ENCODE measurements at places on chromosomes 11 and 22.

GRCh38 chr11:36684840-36685801 is 87.1 kb upstream of the RAG2 start:
- DNase-seq = no peak

GRCh38 chr11:87954476-87954875 is 220.8 kb downstream of the RAB38 start:
- no peak for DNase-seq

- no peak for DNase-seq
Observed at GRCh38 chr11:123391646-123392348, 38.3 kb upstream of the GRAMD1B start.

GRCh38 chr22:47632701-47633100 is 870.3 kb downstream of the TBC1D22A start:
- no peak for DNase-seq

DNA sequence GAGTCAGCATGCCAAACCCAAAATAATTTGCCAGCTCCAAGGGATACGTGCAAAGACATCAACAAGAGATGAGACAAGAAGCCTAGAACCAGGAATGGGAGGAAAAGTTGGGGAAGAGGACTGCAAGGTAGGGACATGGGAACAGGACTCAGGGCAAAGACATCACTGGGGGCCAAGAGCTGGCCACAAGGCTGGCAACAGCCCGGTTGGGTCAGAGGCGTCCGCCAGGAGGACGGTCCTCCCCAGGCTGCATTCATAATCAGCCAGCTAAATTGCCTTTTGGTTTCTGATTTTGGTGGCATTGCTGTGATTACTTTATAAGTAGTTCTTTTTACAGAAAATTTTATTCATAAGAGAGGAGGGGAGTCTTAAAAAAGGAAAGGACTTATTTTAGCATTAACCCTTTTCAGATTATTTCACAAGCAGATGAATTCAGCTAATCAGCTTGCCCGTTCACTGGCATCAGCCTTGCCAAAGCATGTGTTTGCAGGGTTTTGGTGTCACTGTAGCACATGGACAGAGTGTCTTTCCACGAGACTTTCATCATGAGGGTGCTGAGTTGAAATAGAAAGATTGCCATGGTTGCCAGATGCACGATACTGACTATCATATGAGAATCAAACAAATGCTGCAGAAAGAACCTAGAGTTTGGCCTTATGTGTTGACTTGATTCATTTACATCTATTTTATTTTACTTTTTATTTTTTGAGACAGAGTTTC is 23.2 kb upstream of the NAV2 start:
- DNase-seq = no peak

DNA sequence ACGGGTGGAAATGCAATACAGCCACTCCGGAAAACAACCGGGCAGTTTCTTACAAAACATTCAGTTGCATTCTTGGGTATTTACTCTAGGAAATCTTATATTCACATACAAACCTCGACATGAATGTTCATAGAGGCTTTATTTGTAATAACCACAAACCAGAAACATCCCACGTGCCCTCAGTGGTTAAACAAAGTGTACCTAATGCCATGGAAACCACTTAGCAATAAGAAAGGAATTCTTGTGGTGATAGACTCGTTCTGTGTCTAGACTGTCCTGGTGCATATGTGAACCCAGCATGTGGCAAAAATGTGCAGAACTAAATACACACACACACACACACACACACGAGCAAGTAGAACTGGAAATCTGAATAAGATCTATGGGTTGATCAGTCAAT is 1073.3 kb downstream of the TBC1D22A start:
- DNase-seq = no peak

DNA sequence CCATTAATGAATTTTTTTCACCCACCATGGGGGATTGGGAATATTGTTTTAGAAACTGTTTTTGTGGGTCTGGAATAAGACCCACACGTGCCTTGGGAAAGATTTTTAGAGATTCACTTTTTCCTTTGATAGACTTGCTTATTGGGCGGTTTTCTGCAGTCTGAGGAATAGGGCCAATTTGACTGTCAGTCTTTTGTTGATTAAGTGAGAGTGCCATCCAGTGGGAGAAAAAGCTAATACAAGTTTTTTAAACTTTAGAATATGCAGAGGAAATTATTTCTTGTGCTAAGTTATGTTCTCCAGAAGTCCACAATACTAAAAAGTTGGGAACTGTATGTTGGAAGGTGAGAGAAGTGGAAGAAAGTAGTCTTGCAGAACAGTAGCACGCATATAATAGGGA is 56.1 kb downstream of the PRMT3 start:
- no peak for DNase-seq

- DNase-seq = no peak
Observed at GRCh38 chr22:49500942-49501395, 326.7 kb downstream of the BRD1 start.

DNA sequence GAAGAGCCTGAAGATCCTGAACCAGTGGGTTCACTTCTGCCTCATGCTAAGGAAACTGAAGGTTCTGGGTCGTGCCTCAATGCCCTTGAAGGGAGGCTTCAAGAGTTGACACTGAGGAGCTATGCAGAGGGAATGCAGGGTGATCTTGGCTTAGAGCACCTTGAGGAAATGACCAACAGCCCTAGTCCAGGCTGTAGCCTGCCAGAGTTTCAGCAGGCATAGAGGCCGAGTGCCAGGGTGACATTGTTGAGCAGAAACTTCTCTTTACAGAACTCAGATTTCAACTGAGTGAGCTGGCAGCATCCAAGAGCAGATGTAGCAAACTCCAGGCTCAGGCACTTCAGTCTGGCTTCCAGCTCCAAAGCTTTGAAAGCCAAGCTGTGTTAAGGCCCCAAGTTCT is 23.1 kb upstream of the CAPRIN1 start:
- DNase-seq = no peak

- no peak for DNase-seq
Observed at GRCh38 chr22:46086577-46087335, 63.6 kb upstream of the PPARA start.

DNA sequence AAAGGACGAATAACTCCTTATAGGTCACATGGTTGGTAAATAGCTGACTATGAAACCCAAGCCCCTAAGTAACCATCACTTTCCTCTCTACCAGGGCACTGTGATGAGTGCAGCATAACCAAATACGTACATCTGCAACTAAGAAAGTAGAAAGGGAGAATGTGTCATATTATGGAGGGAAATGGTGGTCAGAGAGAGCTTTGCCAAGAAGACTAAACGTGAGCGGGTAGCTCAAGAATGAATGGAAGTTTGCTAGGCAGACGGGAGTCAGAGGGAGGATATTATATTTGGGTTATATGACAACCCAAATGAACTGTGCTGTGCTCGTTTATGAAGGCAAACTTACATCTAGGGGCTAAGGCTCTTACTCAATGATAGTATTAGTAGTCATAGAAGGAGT is 537.3 kb downstream of the OPCML start:
- DNase-seq = no peak

DNA sequence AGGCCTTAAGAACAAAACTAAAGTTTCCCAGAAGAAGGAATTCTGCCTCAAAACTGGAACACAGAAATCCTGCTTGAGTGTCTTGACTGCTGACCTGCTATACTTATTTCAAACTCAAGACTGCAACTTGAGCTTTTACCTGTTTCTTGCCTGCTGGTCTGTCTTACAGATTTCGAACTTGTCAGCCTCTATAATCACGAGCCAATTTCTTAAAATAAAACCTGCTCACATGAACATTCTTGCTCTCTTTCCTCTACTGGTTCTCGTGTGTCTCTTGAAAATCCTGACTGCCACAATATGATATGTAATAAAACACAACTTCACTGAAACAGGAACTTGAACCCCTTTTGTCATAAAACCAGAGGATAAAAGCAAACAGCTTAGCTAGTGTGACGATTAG is 13.9 kb downstream of the PATL1 start:
- DNase-seq = no peak

DNA sequence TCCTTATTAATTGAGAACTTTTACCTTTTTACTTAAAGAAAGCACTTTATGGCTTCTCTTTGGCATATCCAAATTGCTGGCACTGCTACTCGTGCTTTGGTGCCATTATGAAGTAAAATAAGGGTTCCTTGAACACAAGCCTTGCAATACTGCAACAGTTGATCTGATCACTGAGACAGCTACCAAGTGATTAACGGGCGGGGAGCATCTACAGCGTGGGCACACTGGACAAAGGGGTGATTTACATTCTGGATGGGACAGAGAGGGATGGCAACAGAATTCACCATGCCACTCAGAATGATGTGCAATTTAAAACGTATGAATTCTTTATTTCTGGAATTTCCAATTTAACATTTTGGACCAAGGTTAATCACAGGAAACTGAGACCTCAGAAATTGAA is 7.7 kb downstream of the CHRDL2 start:
- DNase-seq = no peak

GRCh38 chr11:34793666-34794065 is 122.5 kb downstream of the APIP start:
- DNase-seq = no peak

DNA sequence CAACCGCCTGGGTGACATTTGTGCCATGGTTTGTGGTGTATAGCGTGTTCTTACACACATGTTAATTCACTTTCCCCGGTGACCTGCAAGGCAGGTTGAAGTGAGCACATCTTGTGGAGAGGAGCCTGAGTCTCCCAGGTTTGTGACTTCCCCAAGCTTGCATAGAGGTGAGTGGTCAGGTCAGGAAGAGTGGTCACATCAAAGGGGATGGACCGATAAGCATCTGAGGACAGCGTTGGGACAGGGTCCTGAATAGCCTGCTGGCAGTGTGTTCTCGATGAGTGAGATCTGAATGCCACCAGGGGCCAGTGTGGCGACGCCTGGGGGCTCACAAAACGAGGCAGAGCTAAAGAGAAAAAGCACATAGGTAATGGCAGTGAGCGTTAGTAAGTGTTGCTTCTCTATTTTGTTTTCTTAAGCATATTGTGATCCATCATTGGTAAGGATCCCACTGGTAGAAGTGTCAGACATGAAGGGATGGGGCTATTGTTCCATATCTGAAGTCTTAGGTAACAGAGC is 154.6 kb downstream of the GRIK4 start:
- DNase-seq = no peak

DNA sequence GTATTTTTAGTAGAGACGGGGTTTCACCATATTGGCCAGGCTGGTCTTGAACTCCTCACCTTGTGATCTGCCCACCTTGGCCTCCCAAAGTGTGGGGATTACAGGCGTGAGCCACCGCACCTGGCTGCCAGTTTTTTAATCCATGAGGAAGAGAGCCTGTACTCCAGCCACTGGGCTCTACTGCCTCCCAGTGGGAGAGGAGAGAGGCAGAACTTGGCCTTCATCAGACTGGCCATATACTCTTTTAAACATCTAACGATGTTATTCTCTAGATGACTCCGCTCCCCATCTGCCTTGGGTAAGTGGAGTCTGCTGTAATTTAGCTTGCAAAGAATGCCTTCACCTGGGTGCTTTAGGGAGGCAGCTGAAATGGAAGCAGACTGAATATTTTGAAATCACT is 34.6 kb downstream of the SLC6A5 start:
- DNase-seq = no peak

DNA sequence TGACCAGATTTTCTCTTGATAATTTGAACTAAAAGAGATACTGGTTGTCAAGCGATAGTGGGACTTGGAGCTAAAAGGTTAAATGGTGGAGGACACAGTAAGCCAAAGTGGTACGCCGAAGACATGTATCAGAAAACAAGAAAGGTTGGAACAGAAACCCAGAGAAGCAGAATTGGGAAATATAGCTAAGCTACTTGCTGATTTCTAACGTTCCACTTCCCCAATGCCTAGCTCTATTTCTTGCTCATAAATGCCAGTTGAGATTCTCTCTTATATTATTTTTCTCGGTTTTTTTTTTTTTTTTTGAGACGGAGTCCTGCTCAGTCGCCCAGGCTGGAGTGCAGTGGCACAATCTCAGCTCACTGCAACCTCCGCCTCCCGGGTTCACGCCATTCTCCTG is 12.7 kb downstream of the TMEM41B start:
- DNase-seq = no peak

DNA sequence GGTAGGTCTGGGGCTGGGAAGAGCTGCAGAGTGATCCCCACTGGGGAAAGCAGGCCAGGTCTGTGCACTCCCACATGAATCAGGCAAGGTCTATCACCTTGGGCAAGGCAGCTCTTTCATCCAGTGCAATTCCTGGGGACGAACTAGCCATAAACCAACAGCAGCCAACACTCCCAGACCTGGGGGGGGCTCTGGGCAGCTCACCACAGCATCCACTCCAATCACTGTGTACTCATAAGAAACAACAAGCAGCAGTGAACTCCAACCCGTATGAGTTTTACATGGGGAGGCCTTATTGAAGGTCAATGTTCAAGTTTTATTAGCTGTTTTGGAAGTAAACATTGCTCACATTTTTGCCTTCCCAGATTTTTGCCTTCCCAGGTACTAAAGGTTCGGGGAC is 157.4 kb upstream of the NAV2 start:
- DNase-seq = no peak

DNA sequence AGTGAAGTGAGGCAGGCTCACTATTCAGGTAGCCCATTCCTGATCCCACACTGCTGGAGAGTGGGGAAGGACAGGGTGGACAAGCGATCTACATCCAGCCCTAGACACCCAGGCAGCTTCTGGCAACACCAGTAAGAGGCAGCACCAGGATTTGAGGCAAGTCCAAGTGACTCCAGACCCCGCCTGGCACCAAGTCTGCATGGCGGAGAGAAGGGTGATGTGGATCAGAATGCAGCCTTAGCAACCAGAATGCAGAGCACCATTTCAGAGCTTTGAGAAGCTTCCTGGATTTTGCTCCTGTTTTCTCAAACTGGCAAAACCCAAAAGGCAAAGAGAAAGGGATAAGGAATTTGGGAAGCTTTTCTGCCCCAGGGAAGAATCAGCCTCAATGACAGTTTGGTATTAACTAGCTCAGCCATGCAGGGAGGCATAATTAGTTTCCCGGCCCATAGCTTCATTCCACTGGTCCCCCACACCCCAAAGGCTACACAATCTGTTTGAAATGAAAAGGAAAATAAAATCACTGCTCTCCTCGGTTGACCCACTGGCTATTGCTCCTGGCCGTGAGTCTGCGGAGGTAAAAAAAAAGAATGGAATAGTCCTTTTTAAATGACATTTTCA is 17.3 kb downstream of the GALNT18 start:
- no peak for DNase-seq

GRCh38 chr11:132245403-132246385 is 875.3 kb downstream of the NTM start:
- DNase-seq = no peak

DNA sequence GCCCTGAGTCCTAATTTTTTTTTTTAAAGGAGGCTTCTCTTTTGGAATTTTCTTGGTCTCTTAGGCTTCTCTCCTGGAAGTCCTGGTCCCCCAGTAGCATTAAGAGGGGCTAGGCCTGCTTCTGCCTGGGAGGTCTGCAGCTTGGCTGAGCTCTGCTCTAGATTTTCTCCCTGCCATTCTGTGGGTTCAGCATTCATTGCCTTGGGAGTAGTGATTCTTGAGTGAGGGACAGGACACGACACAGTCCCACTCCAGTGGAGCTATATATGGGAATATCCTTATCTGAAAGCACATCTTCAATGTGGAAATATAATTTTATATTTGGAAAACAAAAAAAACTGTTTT is 3.7 kb downstream of the IGSF22 start:
- no peak for DNase-seq

DNA sequence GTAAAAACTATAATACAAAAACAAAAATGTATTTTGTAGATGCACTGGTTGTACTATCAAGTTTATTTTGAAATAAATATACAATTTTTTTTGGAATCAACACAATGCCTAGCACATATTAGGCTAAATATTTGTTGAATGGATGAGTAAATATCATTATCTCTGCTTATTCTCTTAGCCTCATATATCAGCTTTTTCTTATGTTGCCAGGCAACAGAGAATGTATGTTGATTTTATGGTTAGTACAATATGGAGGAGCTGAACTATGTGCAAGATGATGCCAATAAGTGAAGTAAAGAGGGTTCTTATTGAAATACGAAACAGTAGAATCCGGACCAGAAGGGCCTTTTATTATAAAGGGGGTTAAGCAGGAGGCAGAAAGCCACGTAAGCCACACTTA is 94.9 kb downstream of the FAR1 start:
- no peak for DNase-seq
